ENCODE measurements at places on chromosomes 11 and 22.

DNA sequence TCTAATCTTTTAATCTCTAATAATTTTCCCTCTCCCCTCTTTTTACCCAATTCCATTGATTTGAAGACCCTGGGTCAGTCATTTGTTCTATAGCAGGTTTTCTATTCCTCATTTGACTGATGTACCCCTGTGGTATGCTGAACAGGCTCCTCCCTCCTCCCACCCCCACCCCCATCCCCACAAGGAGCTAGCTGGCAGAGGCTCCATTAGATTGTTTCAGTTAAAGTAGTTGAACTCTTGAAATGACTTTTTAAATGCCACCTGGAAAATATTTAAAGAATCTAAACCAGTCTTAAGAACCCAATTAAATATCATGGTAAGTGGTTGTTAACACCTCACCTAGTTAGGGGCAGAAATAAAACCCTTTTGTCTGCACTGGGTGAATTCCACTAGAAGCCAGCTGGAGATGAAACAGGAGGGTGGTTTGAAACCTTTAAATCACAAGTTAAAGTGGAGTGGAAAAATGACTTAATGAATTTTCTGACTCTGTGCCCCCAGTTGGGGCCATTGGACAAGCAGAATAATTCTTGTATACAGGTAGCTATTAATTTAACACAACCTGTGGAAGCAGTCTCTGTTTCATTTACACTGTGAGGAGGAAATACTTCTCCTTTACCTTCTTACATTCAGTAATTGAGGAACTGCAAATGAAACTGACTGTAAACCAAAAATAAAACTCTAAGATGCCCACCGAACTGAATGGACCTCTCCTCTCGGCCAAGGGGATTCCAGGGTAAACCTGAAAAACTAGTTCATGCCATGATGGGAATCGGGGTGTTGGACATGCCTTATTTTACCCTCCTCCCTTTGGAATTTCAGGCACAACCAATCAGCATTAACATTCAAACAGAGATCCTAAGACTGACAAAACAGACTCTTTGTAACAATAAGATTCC lies 30.7 kb downstream of the PRR5L start:
- no peak for DNase-seq

DNA sequence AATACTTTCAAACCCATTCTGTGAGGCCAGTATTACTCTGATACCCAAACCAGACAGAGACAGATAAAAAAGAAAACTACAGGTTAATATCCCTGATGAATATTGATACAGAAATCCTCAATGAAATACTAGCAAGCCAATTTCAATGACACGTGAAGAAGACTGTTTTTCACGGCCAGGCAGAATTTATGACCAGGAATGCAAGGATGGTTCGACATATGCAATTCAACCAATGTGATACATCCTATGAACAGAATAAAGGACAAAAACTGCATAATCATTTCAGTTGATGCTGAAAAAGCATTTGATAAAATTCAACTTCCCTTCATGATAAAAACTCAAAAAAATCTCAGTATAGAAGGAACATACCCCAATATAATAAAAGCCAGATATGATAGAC lies 44.5 kb downstream of the SLC22A24 start:
- no peak for DNase-seq

DNA sequence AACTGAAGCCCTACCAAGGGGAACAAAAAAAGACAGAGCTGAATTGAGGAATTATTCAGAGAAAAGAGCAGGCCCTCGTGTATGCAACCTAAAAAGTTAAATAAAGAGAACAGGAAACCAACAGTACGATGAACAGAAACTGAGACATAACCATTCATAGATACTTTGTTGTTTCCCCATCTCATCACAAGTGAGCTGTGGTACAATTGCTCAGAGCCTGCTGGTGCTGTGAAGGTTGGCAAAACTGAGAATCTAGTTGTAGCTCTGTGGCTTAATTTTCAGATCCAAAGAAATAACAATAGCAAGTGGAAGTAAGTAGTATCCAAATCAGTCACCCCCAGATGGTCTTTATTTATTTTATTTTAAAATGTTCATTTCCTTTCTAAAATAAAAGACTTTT lies 37.7 kb upstream of the BLID start:
- no peak for DNase-seq

DNA sequence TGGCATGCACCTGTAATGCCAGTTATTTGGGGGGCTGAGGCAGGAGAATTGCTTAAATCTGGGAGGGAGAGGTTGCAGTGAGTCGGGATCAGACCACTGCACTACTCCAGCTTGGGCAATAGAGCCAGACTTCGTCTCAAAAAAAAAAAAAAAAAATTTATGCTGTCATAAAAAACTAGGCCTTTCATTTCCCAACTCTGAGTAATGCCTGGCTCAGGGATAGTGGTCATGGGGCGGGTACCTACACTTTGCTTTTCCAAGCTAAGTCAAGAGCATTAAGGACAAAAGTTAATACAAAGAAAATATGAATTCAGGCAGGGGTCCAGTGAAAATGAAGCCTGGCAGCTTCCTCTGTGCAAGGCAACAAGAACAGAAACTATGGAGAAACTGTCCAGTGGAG lies 16.3 kb downstream of the CPSF7 start:
- no peak for DNase-seq

DNA sequence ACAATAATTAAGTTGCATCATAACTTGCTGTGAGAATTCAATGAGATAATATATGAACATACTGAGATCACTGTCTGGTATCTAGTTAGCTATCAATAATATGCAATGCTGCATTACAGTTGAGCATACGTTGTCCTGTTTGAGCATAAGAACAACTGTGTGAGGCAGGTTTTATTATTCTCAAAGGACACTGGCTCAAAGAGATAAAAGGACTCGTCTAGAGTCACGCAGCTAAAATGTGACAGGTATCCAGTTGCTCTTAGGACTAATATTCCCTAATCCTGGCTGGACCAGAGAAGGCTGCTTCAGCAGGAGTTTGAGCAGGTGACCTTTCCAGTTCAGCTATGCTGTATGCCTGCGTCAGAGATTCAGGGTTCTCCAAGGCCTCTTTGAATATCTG lies 92.5 kb downstream of the PLEKHA7 start:
- DNase-seq: no peak

GRCh38 chr11:113048820-113049768 lies 87.9 kb downstream of the NCAM1 start:
- DNase-seq: no peak

GRCh38 chr11:74100735-74101134 lies 70.1 kb downstream of the C2CD3 start:
- no peak for DNase-seq

DNA sequence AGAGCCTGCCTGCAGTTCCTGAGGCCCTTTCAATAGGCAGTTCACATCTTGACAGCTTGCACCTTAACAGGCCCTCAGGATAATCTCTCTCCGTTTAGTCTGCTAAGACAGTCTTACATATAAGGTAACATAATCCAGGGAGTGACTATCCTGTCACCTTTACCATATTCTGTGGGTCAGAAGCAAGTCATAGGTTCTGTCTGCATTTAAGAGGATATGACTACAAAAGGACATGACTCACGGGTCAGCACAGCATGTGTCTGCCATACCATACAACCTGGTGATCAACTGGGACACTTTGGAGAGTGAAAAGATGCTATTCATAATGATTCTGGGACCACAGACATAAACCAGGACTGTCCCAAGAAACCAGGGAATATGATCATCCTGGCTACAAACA lies 611.1 kb downstream of the SOX6 start:
- DNase-seq: no peak

DNA sequence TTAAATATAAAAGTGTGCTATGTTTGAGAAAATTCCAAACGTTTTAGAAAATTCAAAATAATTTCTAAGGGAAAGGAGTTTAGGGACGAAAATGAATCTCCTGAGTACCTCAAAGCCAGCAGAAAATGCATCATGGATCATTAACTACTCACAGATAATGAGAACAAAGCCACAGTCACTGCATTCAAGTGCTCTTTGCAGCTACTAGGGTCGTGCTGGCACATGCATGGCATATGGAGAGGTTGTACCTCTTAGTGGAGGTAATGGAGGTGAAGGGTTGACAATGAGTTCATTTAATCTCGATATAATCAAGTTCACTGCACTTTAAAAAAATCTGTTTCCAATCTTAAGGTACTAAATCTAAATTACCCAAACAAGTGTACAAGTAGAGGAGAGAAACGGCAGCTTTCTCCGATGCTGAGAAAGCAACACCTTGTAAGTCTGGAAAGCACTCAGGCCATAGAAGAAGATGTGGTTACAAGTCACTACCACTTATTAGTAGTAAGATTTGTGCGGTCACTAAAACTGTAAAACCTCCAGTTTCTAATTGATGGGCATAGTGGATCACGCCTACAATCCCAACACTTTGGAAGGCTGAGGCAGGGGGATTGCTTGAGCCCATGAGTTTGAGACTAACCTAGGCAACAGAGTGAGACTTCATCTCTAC lies 261.1 kb upstream of the ANO3 start:
- DNase-seq: no peak

DNA sequence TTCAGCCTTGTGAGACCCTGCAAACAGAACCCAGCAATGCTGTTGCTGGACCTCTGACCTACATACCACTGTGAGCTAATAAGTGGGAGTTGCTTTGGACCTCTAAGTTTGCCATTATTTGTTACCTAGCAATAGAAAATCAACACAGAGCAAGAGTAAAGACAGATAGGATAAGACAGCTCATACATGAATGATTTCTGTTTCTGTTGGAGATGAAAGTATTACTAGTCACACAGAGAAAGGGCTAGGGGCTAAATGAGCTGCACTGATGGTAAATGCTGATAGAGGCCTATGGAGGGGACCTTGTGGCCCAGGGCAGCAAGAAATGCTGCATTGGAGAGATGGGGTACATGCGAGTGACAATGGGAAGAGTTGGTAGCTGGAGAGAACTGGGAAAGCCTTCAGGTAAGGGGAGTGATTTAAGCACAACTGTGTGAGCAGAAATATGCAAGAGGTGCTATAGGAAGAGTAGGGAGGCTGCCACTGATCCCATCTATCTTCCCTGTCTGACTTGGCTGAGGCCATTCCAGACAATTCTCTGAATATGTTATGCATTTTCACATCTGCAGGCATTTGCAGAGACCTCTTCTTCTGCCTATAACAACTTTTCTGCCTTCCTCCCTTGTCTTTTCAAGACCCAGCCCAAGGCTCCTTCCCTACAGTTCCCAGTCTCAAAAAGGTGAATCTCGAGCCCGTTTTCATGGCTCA lies 46.1 kb upstream of the SYN3 start:
- no peak for DNase-seq

DNA sequence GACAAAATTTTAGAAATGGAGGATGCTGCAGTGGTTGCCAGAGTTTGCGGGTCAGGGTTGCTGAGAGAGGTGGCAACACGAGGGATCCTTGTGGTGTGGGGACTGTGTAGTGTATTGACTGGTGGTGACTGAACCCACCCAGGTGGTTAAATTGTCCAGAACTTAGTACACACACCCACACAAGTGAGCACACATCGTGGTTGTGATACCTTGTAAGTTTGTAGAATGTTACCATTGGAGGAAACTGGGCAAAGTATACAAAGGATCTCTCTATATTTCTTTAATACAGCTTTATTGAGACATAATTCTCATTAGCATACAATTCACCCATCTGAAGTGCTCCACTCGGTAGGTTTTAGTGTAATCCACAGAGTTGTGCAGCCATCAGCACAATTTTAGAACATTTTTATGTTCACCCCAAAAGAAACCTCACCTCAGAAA lies 56.1 kb downstream of the MED15 start:
- no peak for DNase-seq

DNA sequence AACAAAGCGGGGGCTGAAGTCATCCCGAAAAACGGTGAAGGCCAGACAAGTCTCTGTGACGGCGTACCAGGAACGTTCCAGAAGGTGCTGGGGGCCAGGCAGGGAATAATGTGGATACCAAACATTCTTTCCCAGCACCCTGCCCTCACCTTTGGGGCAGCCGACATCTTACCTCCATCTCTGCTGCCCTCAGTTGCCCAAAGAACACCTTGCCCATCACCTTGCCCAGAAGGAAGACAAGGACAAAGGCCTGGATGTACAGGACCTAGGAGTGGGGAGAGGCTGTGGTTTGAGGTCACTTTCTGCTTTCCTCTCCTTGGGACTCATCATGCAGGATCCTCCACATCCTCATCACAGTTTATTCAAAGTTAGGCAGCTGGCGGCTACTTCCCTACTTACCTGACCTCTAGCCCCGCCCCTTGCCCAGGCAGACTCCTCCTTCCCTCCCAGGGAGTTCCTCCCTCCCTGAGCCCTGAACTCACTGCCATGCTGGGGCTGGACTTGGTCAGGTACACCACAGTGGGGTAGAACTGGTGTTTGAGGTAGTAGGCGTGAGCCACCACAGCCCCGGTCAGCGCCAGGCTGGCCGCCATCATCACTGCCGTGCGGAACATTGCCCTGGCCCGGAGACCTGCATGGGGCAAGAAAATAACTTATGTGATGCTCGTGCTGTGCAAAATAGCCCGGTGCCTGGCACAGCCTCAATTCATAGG lies 1.2 kb downstream of the SYVN1 start:
- DNase-seq: no peak

DNA sequence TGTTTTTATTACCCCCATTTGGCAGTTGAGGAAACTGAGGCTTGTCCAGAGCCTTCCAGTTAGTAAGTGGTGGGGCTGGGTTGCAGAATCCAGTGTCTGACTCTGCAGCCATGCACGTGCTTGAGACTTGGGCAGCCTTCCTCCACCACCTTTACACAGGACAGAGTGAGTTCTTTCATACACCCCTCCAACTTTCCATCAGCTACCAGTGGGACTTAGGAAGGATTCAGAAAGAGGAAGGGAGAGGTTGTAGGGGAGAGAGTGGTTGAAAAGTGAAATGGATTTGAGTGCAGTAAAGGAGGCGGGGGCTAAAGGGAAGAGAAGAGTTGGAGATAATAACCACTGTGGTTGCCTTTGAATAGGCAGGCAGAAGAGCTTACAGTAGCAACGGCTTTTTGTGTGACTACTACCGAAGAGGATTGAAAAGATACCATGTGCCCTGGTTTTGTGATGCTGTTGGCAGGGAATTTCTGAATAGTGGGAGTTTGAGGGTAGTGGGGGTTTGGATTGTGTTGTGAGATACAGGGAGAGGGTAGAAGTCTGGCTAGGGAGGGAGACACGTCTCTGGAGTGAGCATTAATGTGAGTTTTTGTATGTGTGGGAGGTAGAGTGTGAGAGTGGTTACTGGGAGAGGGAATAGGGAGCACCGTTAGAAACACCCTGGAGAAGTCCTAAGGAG lies 1.7 kb downstream of the UVRAG start:
- DNase-seq: no peak

DNA sequence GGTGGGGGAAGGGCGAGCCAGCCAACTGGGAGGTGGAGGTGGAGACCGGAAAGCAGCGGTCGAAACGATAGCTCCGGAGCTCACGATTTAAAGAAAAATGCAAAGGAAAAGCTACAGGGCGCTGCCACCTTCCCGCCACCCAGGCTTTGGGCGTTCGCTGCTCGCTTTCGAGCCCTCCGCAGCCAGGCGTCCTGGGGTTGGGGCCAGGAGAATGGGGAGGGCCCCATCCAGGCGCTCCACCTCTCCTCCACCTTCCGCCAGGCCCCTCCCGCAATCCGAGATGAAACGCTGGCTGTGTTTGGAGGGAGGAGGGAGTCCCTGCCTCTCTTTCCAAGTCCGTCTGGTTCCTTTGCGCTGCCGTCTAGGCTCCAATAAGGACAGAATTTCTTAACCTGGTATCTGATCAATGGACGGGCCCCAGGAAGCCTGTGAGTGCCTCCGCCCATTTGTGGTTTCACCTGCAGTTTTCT lies 483 bp upstream of the ABTB2 start:
- DNase-seq: no peak

Measured in AG04450 (cell line).